Stimulated activated CD8-positive, alpha-beta memory T cell treated with anti-CD3 and anti-CD28 coated beads, Interleukin-2, amount 100 ng/mL, for 1 hour (primary cell): ENCODE measurements at places on chromosomes 6 and 20.

DNA sequence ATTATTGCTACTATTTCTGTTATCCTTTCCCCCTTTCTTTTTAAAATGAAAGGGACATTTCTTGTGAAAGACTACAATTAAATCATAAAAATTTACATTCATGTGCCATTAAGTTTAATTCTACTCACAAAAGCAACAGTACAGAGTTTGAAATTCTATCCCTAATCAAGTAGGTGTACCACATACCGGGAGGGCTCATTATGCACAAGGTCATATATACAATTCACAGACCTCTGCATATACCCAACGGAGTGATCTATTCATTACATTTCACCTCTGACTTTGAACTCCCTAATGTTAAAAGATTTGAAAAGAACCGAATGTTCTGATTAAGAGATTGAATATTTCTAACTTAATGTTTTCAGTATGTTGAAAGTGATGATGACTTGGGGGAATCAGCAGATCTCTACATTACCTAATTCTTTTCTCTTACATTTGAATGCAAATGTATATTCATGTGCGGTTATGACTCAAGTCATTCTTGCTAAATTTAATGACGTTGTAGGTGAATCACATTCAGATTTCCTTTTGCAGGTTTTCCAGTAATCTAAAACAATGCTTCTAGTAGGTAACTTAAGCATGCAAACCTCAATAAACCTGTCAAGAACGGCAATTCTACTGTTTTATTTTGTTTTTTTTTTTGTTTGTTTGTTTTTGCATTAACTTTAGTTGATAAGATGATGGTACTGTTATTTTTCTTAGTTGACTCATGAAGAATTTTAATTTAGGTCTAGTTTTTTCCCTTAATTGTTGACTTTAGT lies 7.3 kb downstream of the EYA4 start:
- no peak for DNase-seq

DNA sequence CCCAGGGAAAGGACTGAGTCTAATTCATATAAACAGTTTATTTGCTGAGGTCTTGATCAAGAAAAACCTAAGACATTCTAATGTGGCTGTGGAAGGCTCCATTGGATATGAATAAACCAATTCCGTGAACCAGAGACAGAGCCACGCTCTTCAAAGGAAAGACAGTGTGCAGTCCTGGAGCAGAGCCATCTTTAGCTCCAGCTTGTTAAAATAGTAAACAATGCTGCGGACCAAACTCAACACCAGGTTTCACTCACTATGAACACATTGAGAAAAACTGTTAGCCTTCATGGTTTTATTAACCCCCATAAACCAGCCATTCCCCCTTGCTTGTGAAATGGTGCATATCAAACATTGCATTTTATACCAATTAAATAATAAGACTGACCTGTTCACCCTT lies 61.9 kb downstream of the COL9A1 start:
- DNase-seq = no peak

DNA sequence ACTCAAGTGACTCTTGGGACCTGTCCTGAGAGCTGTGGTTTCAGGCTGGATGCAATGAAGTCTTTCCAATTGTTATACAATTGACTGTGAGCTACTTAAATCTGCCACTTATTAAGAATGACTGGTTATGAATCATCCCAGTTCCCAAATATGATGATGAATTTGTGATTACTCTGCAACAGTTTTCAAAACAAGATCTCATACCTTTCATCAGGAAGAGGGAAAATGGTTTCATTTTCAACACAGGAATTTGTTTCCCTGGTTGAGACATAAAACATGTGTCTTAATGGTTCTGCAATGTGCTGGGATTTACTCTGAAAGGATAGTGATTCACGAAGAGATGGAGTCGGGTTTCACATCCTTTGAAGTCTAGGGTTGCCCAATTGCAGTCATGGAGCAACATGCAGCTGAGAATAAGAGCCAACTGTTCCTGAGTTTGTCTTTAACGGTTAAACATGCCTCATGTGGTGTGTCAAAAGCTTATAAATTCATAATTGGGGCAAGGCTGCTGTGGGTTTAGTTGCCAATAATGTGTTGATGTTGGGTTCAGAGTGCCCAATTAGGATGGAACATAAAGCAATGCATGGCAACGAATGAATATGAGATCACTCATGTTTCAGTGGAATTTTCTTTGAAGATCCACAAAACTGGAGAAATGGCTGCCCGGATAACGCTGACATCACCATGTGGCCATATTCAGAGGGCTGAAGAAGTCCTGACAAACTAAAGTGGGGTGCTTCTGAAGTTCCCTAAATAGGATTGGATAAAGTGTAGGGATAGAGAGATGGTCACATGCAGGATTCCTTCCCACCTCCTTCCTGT lies 41.0 kb downstream of the CYP24A1 start:
- DNase-seq = no peak

DNA sequence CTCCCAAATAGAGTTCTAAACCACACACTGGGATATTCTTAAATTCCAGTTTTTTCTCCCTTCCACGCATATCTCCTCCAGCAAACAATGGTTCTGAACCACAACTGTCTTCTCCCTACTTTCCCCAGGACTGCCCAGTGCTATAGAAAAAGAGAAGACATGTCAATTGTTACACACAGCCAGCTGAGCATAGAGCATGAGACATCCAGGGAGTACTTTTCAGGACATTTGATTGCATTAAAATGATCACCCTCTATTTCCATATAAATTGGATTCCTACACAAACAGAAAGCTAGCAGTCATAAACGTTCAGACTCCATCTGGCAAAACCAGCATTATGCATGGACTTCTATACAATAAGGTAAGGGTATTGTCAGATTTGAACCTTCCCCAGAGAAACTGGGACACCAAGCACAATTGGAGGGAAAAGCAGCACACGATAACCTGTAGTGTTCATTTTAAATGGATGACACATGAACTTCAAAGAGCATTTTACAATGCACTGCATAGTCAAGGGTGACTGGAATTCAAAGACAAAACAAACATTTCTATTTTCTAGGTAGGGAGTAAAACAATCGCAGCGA lies 93.1 kb upstream of the HEY2 start:
- DNase-seq = no peak

- peak; percentile 39 for DNase-seq
Observed at GRCh38 chr6:132530293-132530974, 7.6 kb upstream of the TAAR9 start.

GRCh38 chr20:17298171-17298570 lies 71.3 kb downstream of the PCSK2 start:
- no peak for DNase-seq

GRCh38 chr6:17615794-17616193 lies 15.7 kb downstream of the FAM8A1 start:
- no peak for DNase-seq

DNA sequence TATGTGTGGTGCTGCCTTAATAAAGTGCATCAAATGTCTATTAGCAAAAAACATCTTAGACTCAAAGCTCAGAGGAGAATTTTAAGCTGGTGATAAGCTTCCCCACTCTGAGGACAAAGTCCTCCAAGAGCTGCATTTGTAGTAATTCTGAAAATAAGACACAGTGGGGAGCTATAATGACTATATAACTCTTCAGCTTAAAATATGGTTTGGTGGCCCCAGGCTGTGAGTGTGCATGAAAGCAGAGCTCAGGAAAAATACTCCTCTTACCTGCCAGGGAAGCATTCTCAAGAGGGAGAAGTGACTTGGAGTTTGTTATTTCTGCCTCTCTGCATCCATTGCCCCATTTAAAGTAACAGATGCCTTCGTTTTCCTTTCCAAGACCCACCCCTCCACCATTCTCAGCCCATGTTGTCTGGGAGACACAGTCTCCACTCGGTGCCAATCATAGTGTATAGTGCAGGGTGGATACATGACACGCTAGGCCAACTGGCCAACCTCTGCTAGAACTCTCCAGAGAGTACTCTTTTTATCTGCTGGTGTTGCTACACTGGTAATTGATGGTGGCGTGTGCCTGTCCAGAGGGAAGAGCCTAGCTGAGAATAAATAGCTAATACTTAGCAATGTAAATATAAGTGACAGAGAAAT lies 229.2 kb downstream of the PHF3 start:
- no peak for DNase-seq

DNA sequence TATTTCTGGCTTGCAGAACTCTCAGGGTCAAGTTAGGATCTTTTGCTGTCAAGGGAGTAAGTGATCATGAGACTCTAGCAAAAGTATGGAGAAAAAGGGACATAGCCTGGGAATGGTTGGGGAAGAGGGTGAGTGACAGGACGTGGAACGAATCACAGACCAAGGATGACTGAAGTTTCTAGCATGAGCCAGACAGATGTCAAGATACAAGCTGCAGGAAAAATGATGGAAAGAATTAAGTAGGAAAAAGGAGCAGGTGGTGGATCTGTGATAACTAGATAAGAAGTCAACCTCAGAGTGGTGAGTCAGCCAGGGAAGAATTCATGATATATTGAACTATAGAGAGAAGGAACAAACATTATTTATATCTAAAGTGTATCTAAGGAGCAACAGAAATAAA lies 159.8 kb upstream of the SYNDIG1 start:
- DNase-seq = no peak

DNA sequence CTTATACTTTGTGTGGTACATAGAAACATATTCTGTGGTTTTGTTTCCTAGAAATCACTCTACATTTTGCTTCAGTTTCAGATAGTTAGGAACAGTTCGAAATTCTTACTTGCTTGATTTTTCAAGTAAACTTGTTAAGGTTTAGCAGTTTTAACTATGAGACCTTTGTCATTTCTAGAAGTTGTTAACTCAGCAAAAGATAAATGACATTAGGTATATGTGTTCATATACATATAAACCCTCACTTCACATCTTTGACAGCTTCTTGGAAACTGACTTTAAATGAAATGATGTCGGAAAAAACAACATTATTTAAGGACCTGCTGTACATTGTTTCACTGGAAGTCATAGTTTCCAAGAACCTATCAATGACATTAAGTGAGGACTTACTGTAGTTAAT lies 96.2 kb downstream of the FIG4 start:
- DNase-seq = no peak

- DNase-seq = no peak
Observed at GRCh38 chr6:113732384-113732966, 124.7 kb upstream of the MARCKS start.
